Upper lobe of left lung (tissue), 6 donors: ENCODE measurements at places on chromosomes 1 and 21.

DNA sequence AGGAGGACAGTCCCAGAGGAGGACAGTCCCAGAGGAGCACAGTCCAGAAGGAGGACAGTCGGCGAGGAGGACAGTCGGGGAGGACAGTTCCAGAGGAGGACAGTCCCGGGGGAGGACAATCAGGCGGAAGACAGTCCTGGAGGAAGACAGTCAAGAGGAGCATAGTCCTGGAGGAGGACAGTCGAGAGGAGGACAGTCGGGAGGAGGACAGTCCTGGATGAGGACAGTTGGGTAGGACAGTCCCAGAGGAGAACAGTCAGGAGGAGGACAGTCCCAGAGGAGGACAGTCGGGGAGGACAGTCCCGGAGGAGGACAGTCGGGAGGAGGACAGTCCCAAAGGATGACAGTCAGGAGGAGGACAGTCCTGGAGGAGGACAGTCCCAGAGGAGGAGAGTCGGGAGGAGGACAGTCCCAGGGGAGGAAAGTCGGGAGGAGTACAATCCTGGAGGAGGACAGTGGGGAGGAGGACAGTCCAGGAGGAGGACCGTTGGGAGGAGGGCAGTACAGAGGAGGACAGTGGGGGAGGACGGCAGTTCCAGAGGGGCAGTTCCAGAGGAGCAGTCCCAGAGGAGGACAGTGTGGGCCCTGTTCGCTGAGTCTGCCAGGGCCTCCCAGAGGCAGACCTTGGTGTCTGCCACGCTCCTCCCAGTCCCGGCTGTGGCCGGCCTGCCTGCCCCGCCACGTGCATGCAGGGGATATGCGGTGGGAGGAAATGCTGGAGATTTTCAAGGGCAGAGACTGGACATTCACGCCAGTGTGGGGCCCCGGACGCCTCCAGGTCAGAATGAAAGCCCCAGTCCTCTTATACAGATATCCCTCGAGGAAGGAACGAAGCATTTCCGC is 183.8 kb upstream of the ARHGEF16 start:
- no peak for DNase-seq

GRCh38 chr1:95247607-95248006 is 13.6 kb downstream of the RWDD3 start:
- no peak for DNase-seq

- DNase-seq: no peak
Observed at GRCh38 chr1:61141288-61142042, 59.1 kb downstream of the NFIA start.

GRCh38 chr21:45114072-45114471 is 39.7 kb downstream of the ADARB1 start:
- DNase-seq: no peak

DNA sequence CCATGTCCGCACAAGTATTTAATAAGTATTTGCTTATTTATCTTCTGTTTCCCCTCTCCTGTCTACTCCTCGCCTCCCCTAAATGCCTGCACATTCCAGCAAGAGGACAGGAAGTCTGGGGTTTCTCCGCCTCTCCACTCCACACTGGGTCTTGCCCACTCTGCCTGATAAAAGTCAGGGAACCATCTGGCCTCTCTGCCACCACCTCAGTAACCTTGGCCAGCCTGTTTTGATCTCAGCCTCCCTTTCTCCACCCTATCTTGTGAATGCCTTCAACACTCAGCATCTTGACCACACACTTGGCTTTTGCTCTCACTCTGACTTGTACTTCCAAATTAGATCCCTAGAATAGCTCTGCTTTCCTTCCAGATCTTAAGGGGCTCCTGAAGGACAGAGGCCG is 165.3 kb upstream of the UBE2U start:
- DNase-seq: no peak

- no peak for DNase-seq
Observed at GRCh38 chr1:228122921-228123441, 13.9 kb upstream of the MRPL55 start.

GRCh38 chr21:38831526-38832467 is 26.1 kb downstream of the ETS2 start:
- no peak for DNase-seq

GRCh38 chr1:112383759-112384370 is 12.1 kb upstream of the CTTNBP2NL start:
- DNase-seq: no peak

DNA sequence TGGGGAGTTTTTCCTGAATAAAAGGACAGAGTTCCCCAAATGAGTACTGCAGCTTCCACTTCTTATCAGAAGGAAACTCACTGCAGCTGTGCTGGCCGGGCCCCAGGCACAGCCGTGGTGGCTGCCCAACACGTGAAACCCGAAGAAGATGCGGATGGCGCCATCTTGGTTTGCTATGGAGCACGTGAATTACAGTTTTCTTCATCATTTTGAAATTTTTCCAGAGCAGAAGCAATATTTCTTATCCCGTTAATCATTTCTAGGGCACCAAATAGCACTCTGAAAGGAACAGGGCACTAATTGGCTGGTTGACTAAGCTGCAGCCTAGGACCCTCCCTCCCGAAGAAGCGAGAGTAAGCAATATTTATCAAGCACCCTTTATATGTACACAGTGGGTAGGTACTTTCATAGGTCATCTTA is 63.2 kb upstream of the EPS8L3 start:
- DNase-seq: no peak

DNA sequence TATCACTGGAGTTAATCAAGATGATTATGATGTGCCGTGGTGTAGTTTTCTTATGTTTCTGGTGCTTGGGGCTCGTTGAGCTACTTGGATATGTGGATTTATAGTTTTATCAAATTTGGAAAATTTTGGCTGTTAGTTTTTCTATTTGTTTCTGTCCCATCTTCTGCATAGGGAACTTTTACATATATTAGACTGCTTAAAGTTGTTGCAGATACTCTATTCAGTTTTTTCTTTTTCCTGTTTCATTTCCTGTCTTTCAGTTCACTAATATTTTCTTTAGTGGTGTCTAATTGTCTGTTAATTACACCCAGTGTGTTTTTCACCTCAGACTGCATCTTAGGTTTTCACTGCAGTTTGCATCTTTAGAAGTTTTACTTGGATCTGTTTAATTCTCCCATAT is 247.7 kb downstream of the CAMTA1 start:
- no peak for DNase-seq

DNA sequence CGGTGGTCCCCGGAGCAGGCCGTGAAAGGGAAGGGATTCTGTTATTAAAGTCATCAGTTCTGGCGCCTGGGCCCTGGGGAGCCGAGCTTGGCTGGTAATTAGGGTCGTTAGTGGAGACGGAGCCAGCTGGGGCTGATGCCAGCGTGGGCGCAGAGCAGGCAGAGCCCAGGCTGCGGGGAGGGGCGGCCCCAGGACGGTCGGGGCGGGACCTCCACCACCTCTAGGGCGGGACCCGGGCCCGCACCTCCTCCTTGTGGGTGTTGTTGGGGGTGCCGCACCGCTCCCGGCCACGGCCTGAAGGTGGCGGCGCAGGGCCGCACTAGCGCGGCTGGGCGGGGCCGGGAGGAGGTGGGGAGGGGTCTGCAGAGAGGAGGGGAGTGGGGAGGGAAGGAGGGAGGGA is 470.6 kb downstream of the PTPRU start:
- DNase-seq: peak; percentile 50

DNA sequence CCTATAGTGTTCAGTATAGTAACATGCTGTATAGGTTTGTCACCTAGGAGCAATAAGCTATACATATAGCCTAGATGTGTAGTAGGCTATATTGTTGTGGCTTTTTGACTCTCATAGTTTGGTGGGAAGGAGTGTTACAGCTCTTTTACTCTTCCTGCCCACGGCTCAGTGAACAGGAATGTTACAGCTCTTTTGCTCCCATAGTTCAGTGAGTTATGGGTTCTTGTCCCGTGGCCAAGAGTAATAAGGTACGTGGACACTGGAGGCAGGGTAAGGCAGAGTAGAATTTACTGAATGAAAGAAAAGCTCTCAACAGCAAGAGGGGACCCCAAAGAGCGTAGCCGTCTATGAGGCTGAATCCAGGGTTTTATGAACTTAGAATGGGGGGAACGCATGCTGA is 734.3 kb downstream of the ADGRL2 start:
- no peak for DNase-seq

DNA sequence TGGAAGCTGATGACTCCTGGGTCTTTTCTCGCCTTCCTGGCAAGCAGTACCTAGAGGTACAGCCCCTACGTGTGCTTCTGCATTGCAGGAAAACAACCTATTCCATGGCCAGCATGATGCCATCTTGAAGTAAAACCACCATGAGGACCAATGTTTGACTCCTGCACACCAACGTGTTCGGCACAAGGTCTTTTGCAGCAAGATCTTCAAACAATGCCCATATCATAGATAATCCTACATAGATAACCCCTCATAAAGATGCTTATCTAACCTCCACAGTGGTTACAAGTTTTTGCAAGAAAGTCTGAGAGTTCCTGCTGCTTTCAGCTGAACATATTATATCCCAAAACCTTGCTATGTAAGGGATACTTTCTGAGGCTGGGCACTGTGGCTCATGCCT is 141.1 kb upstream of the MAP1LC3C start:
- DNase-seq: no peak

- no peak for DNase-seq
Observed at GRCh38 chr21:33055991-33056390, 13.9 kb upstream of the OLIG1 start.

GRCh38 chr1:71780681-71781080 is 501.7 kb downstream of the NEGR1 start:
- DNase-seq: no peak

- DNase-seq: peak; percentile 42
Observed at GRCh38 chr1:26280333-26281042, 602 bp downstream of the SH3BGRL3 start.

DNA sequence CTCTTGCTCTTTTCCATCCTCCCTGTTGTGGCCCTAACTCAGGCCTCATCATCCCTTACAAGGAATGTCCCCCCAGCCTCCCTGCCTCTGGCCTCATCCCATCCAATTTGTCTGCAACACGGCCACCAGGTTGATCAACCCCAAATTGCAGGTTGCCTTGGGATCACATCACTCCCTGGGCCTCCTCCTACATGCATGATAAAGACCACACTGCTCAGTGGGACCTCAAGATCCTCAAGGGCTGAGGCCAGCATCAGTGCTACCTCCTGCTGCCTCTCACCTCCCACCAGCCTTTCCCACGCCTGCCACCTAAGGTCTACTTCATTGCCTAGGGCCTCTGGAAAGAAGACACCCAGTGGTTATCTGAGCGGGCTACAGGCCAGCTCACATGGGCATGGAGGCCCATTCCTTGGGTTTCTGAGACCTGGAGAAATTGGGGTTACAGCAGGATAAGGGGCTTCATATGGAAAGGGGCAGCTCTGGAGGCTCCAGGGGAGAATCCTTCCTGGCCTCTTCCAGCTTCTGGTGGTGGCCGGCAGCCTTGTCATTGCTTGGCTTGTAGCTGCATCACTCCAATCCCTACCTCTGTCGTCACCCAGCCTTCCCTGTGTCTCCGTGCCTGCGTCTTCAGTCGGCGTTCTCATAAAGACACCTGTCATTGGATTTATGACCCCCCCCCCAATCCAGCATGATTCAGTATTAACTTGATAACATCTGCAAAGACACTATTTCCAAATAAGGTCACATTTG is 60.5 kb downstream of the KLHDC7A start:
- no peak for DNase-seq

GRCh38 chr1:43841321-43842174 is 92.1 kb upstream of the ARTN start:
- no peak for DNase-seq

DNA sequence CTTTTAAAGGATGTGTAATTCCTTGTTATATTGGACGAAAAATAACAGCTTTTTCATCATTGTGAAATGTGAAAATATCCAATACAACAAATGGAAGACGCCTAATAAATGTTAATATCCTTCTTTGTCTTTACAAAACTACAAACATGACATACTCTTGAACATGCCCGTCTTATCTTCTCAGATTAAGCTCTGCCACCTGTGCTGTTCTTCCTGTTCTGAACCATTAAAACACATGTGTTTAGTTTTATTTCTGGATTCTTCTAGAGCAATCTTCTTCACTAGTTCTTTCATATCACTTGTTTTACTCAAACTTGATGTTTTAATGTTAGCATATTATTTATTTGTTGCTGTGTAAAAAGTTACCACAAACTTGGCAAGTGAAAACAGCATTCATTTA is 147.0 kb downstream of the CLEC20A start:
- no peak for DNase-seq

GRCh38 chr1:29498126-29499103 is 262.1 kb downstream of the PTPRU start:
- DNase-seq: peak; percentile 39

GRCh38 chr21:26443867-26444266 is 129.2 kb downstream of the CYYR1 start:
- no peak for DNase-seq

DNA sequence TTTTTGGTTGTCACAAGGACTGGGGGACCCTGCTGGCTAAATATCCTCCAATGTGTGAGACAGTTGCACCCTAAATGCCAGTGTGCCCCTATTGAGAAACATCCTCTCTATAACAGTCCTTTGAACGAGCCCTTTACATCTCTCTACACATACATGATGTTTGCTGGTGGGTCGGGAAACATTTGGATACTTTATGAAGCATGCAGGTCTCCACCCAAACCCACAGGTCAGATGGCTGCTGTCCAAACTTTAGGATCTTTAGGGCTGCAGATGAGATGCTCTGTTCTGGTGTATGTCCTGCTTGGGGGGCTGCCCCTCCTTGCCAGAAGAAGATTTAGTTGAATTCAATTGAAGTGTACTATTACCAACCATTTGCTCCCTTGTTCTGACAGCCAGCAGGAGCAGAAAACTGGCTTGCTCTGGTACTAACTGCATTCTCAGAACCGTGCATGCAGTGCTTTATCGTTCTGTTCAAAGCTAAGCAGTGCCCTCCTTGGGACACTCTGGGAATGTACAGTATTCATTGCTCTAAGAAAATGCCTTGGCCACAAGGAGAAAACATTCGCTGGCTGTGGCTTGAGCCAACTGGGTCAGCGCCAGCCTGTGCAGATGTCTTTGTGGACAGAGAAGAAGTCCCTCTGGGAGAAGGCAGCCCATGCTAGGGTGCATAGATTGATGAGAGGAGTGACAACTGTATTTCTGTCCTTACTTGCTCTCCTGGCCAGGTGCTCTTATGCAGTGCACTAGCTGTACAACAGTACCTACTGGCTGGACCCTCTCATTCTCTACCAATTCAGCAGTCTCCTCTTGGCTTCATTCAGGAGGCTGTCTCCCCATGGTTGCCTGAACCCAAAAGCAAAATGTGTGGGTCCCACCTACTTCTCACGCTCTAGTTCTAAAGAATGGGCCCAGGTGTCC is 61.4 kb upstream of the DIRAS3 start:
- no peak for DNase-seq
